Activated CD4-positive, alpha-beta T cell treated with anti-CD3 and anti-CD28 coated beads, Interleukin-2, amount 10 ng/mL, durations not matched to agents 24 days and 14 days (primary cell): ENCODE measurements at places on chromosomes 11 and 22. TPM values are rescaled to one million over a fixed set of nuclear protein-coding genes. Genes with fewer than 3 reads are reported as not detected.
A peak's percentile ranks its signal among the peaks of the same experiment; 100 is the strongest.

DNA sequence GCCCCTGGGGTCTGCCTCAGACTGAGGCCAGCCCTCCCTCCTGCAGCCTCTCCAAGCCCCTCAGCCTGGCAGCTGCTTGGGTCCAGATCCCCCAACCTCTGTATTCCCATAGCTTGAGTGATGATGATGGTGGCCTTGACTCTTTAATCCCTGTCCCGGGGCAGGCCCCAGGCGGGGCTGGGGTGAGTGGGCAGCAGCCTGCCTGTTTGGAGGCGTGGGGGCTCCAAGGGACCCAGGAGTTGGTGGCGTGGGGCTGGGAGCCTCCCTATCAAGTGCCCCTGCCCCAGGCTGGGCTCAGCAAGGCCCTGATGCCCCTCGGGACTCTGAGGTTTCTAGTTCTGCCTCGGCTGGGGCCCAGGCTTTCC, 22.5 kb downstream of the PPIL2 start:
- DNase-seq: no peak

Gene FJX1
- 0.26 and 0.30 TPM in 2 replicates for total RNA-seq

- DNase-seq: no peak
Measured at GRCh38 chr11:99424313-99425084, 403.8 kb downstream of the CNTN5 start.

Gene CECR2
- 0.09 and 0.14 TPM in 2 replicates for total RNA-seq

DNA sequence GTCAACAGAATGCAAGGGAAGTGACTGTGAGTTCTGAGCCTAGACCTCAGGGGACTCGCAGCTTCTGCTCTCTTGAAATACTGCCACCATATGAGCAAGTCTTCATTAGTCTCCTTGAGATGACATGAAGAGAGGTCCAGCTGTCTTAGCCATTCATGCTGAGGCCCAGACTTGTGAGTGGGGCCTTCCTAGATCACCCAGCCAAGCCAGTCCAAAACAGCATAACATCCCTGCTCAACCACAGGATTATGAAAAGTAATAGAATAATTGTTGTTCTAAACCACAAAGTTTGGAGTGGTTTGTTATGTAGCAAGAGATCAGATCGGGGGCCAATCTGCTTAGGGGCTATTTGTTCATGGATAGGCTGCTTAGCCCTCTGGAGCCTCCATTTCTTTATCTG, 54.9 kb upstream of the HTATIP2 start:
- DNase-seq: no peak

DNA sequence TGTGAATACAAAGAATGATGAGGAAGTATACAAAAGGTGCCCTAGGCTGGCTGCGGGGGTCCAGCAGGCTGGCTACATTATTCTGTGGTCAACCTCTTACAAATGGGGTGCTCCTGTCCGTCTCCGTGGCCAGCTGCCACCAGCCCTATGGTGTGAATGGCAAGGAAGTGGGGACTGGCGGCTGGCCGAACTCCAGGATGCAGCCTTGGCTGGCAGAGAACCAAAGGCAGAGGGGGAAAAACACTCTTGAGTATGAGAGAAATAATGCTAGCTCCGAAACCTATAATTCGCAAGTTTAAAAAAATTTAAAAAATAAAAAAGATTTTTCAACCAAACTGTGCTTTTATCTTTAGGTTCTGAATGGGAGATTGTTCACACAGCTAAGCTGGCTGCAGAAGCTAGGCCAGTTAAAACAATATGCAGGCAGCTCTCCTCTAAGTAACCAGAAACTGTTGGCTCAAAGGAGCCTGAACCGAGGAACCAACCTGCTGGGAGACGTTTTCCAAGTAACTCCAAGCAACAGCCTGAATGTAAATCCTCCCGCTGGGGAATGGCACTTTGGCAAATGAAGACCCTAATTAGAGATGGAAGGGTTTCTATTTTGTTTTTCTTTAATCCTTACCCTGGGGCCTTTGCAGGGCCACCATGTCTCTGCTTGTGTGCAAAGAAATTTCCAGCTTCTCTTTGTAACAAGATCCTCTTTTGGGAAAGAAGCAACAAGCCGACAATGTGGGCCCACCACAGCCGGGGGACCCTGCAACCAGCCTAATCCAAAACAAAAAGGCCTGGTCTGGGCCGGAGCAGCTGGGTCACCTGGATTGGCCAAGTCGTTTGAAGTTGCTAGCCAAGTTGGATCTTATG, 50.2 kb downstream of the C22orf31 start:
- no peak for DNase-seq

DNA sequence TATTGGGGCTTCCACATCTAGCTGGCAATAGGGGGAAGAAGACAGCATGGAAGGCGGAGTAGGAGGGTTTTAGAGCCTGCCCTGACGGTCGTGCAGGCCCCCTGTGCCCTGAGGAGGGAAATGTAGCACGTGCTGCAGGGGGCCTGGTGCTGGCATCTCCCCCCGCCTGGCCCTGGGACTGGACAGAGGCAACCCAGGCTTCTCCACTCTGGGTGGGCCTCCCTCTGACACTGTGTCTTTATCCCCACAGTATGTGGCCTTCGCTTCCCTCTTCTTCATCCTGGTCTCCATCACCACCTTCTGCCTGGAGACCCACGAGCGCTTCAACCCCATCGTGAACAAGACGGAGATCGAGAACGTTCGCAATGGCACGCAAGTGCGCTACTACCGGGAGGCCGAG, 36.8 kb downstream of the KCNC1 start:
- DNase-seq: no peak

Gene CCS
- 28.3 and 31.4 TPM in 2 replicates for total RNA-seq

Gene GGTLC3
- not detected in 2 replicates for total RNA-seq

- no peak for DNase-seq
Measured at GRCh38 chr11:128398517-128399250, 188.7 kb downstream of the ETS1 start.

DNA sequence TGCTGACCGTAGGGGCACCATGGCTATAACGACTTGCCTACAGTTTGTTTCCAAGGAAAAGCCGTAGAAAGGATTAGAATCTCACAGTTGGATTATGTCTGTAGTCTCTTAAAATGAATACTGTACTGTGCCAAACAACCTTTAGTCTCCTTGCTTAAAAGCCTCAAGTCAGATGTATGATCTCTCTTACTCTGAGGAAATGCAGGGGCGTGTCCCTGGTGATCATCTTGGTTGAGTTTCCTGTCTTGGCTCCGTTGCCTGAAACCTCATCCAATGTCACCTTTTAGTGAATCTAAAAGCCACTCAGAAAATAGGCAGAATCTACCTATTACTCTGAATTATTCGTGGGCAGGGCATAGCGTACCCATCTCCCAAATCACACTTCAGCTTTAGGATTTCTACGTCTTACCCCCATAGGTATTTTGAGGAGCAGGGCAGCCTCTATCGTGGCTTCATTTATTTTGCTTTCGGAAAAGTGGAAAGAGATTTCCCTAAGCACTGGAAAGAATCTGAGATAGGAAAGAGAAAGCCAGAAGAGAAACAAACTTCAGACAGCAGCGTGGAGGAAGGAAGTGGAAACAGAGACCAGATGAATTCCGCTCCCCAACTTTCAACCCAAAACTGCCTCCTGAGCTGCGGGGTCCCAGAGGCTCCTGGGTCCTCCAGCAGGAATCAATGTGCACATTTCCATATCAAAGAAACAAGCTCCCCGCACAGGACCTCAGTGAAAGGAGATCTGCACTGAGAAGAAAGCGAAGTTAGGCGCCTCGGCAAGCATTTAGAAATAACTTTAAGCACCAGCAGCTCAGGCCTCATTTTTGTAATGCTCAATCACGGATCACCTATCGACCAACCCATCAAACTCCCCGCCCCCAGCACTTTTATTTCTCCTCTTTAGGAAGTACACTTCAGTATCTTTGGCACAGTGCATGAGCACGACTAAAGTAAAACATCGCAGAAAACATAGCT, 245.8 kb downstream of the ETS1 start:
- peak; percentile 90 for DNase-seq

- DNase-seq: peak; percentile 72
Measured at GRCh38 chr11:116454020-116454645, 318.7 kb downstream of the BUD13 start.

- DNase-seq: no peak
Measured at GRCh38 chr11:3139086-3139440, 26.0 kb downstream of the OSBPL5 start.

Gene ELFN2
- total RNA-seq: 0.07 and 0.09 TPM in 2 replicates

DNA sequence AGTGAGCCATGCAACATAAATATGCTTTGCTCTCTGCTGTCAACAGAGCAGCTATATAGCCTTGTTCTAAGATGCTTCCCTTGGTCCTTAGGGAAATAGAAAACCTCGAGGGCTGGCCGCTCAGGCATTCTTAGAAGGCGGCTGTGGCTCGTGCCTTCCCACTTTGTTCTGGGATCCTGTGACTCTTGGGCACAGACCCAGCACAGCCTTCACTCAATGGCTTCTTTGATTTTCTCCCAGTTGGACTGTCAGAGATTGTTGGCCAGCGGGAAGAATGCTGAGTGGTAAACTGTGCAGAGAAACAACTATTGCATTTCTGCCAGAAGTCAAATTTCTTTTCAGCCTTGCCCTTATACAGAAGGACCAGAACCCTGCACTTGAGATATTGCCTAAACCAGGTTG, 9.5 kb upstream of the MICAL2 start:
- no peak for DNase-seq

GRCh38 chr11:62115085-62115694, 8.6 kb upstream of the INCENP start:
- no peak for DNase-seq

DNA sequence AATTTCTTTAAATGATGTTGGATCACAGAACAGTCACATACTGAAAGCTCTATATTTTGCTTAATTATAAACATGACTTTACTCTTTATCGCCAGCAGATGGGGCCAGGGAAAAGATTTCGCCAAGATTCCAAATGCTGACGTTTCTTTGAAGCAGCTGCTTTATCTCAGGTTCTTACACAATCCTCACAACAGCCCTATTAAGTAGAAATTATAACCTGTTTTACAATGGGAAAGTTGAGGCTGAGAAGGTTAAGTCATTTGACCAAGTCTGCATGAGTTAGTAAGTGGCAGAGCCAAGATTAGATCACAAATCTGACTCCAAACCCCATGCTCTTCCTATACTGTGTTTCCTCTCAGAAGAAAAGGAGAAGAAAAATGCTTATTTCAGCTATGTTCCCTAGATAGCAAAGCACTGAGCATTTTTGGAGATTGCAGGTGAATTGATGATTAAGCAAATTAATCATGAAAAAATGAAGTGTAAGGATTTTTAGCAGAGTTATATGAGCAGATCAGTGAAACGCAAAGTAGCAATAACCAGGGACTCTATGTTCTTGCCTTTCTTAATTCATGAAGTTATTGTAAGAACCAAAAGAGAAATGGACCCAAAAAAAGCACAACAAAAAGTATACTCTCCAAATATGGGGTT, 79.0 kb downstream of the AASDHPPT start:
- DNase-seq: no peak

Gene RFPL3
- total RNA-seq: not detected in 2 replicates

- DNase-seq: peak; percentile 84
Measured at GRCh38 chr11:11157185-11157584, 195.9 kb downstream of the CSNK2A3 start.

DNA sequence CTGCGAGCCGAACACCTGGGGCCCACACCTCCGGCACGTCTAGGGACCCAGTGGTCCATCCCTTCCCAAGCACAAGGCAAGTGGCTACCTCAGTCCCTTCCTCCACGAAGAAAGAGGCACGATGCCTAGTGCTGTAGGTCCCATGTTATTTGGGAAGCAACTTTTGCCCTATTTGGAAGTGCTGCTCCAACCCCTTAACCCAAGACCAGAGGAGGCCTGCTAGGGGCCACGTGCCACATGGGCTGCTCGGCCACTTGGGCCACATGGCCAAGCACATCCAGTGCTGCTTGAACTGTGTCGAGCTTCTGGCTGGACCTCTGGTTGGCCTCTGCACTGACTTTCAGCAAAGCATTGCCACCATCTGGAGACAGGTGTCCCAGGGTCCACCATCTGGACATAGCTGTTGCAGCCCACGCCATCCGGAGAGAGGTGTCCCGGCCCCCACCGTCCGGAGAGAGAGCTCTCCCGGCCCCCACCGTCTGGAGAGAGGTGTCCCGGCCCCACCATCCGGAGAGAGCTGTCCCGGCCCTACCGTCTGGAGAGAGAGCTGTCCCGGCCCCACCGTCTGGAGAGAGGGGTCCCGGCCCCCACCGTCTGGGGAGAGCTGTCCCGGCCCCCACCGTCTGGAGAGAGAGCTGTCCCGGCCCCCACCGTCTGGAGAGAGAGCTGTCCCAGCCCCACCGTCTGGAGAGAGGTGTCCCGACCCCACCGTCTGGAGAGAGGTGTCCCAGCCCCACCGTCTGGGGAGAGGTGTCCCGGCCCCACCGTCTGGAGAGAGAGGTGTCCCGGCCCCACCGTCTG, 6.5 kb upstream of the B4GALNT4 start:
- no peak for DNase-seq

DNA sequence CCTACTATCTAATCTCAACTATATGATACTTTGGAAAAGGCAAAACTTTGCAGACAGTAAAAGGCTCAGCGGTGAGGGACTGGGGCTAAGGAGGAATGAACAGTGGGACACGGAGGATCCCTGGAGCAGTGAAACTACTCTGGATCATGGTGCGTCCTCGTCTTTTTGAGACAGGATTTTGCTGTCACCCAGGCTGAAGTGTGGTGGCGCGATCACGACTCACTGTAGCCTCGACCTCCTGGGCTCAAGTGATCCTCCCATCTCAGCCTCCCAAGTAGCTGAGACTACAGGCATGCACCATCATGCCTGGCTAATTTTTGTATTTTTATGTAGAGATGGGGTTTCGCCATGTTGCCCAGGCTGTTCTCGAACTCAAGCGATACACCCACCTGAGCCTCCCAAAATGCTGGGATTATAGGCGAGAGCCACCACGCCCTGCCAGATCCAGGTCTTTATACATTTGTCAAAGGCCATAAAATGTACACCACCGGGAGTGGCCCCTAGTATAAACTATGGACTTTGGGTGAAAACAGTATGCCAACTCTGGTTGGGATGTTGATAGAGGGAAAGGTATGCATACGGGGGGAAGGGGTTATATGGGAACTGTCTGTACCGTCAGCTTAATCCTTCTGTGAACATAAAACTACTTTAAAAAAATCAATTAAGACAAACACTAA, 28.0 kb upstream of the CYP2D6 start:
- DNase-seq: no peak

Gene TIMP3
- not detected in 2 replicates for total RNA-seq

- no peak for DNase-seq
Measured at GRCh38 chr22:22228921-22229320, 15.7 kb upstream of the VPREB1 start.

Gene RHOD
- total RNA-seq: 0.35 TPM in 1 of 2 replicates, not detected in the other
